Urinary bladder (tissue), 4 donors: ENCODE measurements at places on chromosomes 7 and 10. TPM values are rescaled to one million over a fixed set of nuclear protein-coding genes. Genes with fewer than 3 reads are reported as not detected.

DNA sequence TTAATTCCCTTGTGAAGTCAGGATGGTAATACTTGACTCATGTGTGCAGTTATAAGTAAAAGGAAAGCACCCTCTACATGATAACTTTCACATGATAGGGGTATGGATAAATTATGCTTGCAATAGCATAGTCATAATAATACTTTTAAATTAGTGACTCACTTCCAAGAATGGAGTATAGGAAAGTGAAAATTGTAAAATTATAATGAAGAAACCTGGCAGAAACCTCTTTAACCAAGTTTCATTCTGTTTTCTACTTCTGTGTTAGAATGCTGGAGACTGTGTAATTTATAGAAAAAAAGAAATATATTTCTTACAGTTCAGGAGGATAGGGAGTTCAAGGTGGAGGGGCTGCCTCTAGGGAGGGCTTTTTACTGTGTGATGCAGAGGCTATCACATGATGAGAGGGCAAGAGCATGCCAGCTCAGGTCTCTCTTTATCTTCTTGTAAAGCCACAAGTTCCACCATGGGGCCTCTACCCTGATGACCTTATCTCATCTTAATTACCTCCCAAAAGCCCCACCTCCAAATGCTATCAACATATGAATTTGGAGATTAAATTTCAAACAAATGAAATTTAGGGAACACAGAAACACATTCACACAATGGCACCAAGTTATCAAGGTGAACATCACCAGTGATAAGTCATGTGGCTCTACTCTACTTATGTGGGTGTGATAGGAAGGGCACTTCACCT, 43.2 kb downstream of the HDAC9 start:
- no peak for DNase-seq

GRCh38 chr10:31152421-31153135, 120.9 kb upstream of the ZNF438 start:
- DNase-seq, result no peak

DNA sequence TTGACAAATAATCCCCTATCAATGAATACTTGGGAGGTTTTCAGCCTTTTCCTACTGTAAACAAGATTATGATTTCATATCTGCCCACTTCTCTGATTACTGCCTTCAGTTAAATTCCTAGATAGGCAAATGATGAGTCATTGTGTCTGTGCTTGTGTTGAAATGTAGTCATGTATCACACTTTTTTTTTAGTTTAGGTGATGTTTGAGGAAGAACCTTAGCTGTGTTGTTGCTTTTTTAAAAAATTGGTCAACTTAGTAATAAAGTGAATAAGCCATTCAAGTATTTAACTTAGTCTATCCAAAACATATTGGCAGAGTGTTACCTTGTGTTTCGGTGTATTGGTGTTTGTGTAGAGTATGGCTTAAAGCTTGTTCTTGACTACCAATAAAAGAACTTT, 60.0 kb downstream of the WAC start:
- no peak for DNase-seq

GRCh38 chr10:130615457-130615856, 479.3 kb downstream of the GLRX3 start:
- DNase-seq, result no peak

GRCh38 chr7:138892006-138892630, 89.1 kb downstream of the KIAA1549 start:
- no peak for DNase-seq

- DNase-seq, result no peak
Measured at GRCh38 chr7:49850921-49851613, 77.6 kb downstream of the VWC2 start.

UBTD1 gene
- 23.6 TPM for polyA plus RNA-seq
